ENCODE measurements at places on chromosomes 6 and 20. TPM values are rescaled to one million over a fixed set of nuclear protein-coding genes. Genes with fewer than 3 reads are reported as not detected.

Gene PGM3
- 31.8 TPM for total RNA-seq

Gene PLCB4
- 17.7 TPM for total RNA-seq

Gene C20orf204
- 2.4 TPM for total RNA-seq

Gene CAGE1
- total RNA-seq, result not detected

DNA sequence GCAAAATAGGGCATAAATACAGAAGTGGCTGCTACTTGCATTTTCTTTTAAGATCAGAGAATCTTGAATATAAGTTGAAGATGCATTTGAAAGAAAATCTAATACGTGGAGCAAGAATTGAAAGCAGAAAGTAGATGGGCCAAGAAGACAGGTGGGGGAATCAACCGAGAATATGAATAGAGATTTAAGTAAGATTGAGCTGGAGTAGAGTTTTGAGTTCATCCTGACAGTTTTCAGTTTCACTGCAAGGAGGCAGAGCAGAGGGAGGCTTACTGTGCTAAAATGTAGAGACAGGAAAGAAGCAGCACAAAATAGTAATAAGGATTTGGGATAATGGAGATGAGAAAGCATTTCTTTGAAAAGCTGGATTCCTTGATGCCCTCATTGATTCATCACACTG lies 214.5 kb downstream of the GJA1 start:
- DNase-seq, result no peak

DNA sequence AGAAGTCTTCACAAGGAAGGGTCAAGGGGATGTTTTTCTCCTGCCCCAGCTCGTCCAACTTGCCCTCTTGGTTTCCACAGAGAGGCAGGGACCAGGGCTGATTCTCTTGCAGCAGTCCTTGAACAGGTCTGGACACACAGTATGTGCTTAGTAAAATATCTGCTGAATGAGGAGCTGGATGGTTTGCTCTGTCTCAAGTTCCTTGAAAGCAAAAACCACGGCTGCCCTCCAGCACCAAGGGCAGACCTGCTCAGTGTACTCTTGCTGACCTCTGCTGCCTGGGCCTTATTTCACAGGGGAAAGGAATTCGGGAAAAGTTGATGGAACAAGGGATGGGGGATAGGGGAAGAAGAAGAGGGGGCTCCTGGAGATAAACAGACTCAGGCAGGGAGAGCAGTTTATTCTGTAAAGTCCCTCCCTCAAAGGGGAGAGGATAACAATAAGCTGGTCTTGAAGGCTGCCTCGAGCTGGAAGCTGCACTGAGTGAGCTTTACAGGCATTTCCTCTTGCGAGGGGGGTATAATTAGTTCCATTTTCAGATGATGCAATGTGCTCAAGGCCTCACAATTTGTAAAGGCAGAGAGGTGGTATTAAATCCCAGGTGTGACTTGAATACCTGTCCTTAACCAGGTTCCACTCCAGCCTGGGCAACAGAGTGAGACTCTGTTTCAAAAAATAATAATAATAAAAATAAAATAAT lies 10.3 kb downstream of the KCNK5 start:
- no peak for DNase-seq

- no peak for DNase-seq
These were observed 20.4 kb downstream of the THEMIS start for GRCh38 chr6:127880429-127880828.

- no peak for DNase-seq
These were observed 20.8 kb downstream of the SRC start for GRCh38 chr20:37366743-37367142.

DNA sequence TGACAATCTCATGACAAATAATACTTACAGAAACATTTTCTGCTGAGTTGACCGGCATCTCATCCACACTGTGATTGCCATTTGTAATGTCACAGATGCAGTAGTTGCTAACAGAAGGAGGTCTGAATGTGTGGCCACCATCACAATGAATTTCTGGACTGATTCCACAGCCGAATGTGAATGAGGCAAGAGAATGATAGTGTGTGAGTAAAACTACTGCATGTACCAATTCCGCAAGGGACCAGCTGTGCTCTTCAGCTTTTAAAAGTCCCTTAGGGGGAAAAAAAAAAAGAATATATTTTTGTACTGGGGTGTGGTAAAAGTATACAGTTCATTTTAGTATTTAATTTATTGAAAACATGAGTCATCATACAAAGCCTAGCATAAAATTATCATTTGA lies 96.2 kb downstream of the SESN1 start:
- no peak for DNase-seq

GRCh38 chr20:47676912-47677634 lies 108.2 kb downstream of the SULF2 start:
- no peak for DNase-seq

DNA sequence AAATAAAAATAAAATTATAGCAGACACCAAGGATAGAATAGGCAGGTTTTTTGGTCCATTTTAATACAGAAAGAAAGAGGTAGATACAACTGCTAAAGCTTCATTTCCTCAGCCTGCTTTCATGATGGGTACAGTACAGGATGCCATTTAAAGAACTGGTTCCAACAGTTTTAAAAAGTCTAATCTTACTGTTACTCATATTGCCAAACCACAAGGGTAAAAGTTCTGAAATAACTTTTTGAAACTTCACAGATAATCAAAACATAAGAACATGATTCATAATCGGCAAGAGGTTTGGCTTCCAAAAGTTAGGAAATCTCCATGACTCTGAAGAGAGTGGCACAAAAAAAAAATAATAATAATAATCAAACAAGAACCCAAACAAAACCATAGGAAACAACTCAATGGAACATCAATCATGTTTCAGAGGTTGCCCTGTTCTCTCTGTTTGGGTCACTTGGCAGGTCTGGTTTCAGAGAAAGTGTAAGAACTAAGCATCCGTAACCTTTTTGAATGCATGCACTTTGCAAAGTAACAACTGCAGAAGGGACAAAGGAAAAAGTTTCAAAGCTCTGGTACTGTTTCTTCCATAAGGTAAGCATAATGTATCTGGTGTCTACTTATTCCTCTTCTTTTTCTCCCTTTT lies 79.7 kb downstream of the SMLR1 start:
- no peak for DNase-seq

- DNase-seq, result no peak
These were observed 6.5 kb downstream of the MEP1A start for GRCh38 chr6:46799657-46800056.

DNA sequence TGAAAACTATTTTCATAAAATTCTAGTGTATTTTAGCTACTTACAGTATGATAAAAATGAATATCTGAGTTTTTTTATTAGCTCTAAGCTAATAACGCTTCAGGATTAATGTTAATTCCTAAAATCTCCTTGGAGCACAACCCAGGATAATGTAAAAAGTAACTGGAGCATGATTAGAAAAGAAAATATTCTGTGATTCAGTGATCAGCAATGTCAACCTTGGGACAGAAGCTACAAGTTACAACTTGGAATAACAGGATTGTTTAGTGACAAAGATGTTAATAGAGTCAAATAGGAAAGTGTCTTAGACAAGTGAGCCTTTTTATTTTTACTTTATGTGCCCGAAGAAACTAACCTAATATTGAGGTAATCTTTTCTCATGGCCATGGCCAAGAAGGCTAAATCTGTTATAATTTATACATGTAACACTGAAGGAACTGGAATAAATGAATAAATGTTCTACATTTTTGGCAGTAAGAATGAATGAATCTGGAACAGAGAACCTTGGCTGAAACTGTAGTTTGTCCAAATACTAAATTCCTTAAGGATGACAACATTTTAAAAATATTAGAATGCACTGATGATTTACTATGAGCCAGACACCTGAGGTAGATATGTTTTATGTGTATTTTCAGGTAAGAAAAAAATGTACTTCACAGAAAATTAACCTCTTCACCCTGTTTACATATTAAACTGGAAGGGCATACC lies 994.0 kb downstream of the GRIK2 start:
- DNase-seq, result no peak

- DNase-seq, result peak; percentile 78
These were observed 70.5 kb downstream of the FAM217A start for GRCh38 chr6:4008324-4009047.

GRCh38 chr6:6738922-6739716 lies 150.6 kb downstream of the LY86 start:
- no peak for DNase-seq

GRCh38 chr6:52532457-52532856 lies 44.4 kb downstream of the TRAM2 start:
- DNase-seq, result no peak

DNA sequence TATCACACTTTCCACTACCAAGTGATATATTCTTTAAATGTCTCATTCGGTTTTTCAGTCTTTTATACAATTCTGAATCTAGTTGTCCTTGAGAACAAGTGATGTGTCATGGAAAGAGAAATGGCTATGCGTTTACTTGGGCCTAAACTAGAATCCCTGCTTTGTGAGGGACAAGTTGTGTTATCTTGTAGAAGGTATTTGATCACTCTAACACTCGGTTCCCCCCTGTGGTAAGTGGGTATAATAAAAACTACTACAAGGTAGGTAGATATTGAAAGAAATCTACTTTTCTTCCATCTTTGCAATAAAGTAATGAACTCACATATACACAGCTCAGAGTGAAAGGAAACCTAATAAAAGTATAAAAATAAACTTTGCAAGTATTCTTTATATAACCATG lies 108.9 kb downstream of the MANEA start:
- no peak for DNase-seq
